ENCODE measurements at places on chromosomes 5 and 9. TPM values are rescaled to one million over a fixed set of nuclear protein-coding genes. Genes with fewer than 3 reads are reported as not detected.

Gene KCNV2
- total RNA-seq, result 2.0 TPM

Gene AGXT2
- not detected for total RNA-seq

Gene CYSRT1
- total RNA-seq, result 1.4 TPM

Gene MEGF9
- 5.0 TPM for total RNA-seq

Gene TAF11L10
- total RNA-seq, result not detected

Gene APBA1
- total RNA-seq, result 2.5 TPM

Gene NEUROG1
- total RNA-seq, result not detected

Gene TAF11L5
- total RNA-seq, result not detected

Gene NR2F1-AS1
- total RNA-seq, result 1.7 TPM

- no peak for DNase-seq
Measured at GRCh38 chr5:132429463-132430440, 60.2 kb downstream of the SLC22A5 start.

DNA sequence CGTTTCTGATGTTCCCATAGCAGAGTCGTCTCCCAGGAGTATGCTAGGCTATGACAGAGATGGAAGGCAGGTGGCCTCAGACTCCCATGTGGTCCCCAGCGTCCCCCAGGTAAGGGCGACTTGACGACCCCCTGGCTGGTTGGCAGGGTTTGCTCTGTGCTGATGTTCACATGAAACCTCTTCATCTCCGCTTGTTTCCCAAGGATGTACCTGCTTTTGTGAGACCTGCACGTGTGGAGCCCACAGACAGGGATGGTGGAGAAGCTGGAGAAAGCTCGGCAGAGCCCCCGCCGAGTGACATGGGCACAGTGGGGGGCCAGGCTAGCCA is 108.3 kb downstream of the WNK2 start:
- no peak for DNase-seq

GRCh38 chr5:152066784-152067183 is 142.1 kb upstream of the GLRA1 start:
- no peak for DNase-seq

GRCh38 chr9:119951090-119951489 is 581.9 kb upstream of the BRINP1 start:
- DNase-seq, result peak; percentile 36

- DNase-seq, result no peak
Measured at GRCh38 chr9:135661816-135662560, 1.1 kb upstream of the LCN9 start.

DNA sequence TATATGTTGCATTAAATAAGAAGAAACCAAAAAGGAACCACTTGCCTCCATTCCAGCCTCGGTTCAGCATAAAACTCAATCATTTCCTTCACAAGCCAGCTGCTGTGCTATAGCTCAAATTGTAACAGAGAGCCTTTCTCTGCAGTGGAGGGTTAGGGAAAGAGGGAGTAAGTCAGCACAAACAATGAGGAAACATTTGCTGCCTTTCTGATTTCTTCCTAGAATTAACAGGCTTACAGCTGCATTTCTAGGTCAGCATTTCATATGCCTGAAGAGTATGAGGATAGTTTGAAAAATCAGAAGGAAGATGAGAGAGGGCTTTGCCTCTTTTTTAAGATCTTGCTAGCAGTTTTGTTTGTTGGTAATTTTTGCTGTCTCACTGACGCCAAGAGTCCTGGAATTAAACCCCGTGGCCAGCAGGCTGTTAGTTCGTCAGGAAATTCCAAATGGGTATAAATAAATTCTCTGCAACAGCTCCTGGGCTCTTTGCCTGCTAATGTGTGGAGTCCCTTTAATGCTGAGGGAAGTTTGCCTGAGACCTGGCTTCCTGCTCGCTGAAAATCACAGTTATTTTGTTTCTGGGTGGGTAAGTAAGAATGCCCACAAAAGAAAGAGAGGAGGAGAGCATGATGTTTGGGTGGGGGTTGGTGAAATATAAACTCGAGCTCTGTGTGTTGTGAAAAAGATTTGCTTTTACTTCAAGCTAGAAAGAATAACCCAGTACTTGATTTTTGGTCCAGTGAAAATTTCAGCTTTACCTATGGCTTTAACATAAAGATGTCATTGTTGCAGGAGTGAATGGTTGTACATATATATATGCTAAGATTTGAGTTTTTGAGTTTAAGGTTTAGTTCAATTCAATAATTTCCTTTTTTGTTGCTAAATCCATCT is 148.1 kb upstream of the DMRT1 start:
- DNase-seq, result peak; percentile 48

GRCh38 chr9:77805810-77806209 is 157.7 kb upstream of the GNA14 start:
- DNase-seq, result no peak

DNA sequence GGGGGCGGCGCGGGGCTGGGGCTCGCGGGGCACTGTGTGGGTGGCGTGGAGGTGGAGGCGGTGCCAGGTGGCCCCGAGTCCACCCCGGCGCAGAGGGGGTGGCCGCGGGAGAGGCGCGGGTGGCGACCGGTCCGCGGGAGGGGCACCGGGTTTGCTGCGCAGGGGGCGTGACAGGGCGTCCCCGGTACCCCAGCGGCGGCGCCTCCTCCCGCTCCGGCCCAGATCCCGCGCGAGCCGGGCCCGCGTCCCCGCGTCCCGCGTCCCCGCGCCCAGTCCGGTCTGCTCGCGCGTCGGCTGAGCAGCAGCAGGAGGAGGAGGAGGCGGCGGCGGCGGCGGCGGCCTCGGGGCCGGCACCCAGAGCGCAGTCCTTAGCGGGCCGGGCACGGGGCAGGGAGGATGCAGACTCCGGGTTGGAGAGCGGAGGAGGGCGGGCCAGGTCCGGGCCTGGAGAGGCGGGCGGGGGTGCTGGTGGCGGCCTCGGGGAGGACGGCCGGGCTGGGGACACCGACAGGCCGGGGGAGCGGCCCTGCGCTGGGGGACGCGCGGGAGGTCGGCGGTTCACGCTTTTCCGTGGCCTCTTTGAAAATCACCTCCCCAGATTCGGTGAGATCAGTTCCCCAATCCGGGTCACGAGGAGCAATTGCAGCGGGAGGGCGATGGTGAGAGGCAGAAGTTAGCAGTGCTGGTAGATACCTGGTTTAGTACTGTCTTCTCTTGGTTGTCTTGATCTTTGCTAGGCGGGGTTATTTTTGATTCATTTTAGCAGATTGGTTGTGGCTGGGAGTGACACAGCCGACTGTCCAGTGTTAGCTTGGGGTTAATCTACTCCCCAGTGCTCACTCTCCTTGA is 1.7 kb downstream of the TRIO start:
- peak; percentile 83 for DNase-seq

DNA sequence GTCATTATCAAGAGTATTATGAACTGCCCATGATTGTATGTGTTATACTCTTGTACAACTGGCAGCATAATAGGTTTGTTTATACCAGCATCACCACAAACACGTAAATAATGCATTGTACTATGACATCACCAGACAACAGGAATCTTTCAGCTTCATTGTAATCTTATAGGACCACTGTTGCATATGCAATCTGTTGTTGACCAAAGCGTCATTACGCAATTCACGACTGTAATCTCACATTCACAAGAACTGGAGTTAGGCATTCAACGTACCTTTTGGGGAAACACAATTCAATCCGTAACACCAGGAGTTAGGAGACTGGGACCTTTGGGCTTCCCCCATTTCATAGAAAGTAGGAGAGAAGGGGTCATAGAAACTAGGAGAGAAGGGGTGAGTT is 20.4 kb upstream of the ARSI start:
- DNase-seq, result no peak
